ENCODE measurements at places on chromosomes 12 and 14.

- no peak for DNase-seq
Measured at GRCh38 chr14:34055157-34055950, 104.5 kb upstream of the EGLN3 start.

DNA sequence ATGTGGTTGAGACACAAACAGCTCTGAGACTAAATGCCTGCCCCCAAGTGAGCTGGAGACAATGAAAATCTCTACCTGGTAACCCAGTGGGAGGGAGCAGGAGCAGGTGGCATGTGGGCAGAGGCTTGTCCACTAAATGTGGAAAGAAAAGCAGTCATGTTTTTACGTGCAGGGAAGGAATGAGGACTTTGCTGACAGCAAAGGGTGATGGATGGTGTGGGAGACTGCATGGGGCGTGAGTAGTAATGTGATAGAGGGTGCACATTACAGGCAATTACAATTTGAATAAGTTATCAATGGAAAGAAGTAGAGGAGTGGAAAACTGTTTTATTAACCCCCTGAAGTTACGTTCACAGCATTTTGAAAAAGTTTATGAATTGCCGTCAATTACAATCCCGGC lies 176.6 kb downstream of the NRXN3 start:
- DNase-seq = no peak

GRCh38 chr14:62443796-62444195 lies 601.5 kb downstream of the KCNH5 start:
- DNase-seq = no peak

- DNase-seq = no peak
Measured at GRCh38 chr12:124380796-124381455, 86.0 kb downstream of the RFLNA start.

DNA sequence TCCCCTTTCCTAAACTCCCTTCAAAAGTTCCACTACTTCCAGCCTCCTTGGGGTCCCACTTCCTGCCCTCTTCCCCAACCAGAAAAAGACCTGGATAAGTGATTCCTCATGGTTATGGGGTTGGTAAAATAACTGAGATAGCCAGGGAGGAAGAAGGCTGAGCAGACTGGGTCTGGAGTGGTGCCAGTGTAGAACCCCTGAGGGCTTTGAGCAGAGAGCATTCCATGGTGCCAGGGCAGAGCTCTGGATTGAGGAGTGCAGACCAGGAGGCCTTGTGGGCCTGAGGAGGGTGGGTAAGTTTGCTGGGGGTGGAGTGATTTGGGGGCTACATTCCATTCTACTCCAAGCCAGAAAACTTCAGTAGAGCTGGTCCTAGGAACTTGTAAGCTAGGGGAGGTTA lies 9.5 kb upstream of the CISTR start:
- DNase-seq = no peak
